Activated CD4-positive, CD25-positive, alpha-beta regulatory T cell treated with anti-CD3 and anti-CD28 coated beads, Interleukin-2, amount 50 U/mL, for 72 hours (primary cell): ENCODE measurements at places on chromosomes 6 and 20.

GRCh38 chr6:16563628-16564240 lies 197.5 kb downstream of the ATXN1 start:
- DNase-seq = no peak

DNA sequence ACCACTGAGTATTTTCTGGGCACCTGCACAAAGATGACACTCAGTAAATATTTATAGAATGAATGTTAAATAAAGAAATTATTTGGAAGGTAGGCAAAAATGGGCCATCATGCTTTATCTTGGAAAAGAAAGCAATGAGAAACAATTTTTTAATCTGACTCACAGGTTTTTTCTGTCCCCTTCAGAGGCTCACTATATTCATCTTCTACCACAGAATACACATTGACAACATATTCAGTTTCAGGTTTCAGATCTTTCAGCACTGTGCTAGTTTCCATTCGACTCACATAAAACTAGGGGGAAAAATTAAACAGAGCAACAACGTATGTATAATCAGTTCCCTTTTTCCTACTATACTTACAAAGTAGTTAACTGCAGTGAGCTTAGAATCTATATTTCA lies 58.3 kb downstream of the COL12A1 start:
- no peak for DNase-seq

GRCh38 chr6:127124680-127125079 lies 6.2 kb downstream of the RSPO3 start:
- no peak for DNase-seq

- no peak for DNase-seq
Observed at GRCh38 chr6:121630716-121631115, 195.3 kb downstream of the GJA1 start.

DNA sequence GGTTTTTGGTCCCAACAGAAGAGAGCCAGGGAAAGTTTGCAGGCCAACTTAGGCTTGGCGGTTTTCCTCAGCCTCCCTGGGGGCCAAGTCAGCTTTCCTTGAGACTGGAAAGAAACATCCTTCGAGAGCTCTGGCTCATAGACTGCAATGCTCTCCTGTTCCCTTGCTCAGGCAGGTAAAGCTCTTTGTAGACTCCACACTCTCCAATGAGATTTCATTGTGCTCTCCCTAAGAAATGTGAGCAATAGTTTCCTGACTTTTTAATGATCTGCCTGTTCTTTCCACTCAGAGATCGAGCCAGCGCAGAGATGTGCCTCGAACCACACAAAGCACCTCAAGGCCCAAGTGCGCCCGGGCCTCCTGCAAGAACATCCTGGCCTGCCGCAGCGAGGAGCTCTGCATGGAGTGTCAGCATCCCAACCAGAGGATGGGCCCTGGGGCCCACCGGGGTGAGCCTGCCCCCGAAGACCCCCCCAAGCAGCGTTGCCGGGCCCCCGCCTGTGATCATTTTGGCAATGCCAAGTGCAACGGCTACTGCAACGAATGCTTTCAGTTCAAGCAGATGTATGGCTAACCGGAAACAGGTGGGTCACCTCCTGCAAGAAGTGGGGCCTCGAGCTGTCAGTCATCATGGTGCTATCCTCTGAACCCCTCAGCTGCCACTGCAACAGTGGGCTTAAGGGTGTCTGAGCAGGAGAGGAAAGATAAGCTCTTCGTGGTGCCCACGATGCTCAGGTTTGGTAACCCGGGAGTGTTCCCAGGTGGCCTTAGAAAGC lies 13.9 kb downstream of the TNFAIP3 start:
- no peak for DNase-seq

GRCh38 chr20:41306061-41306727 lies 11.3 kb downstream of the ZHX3 start:
- no peak for DNase-seq

DNA sequence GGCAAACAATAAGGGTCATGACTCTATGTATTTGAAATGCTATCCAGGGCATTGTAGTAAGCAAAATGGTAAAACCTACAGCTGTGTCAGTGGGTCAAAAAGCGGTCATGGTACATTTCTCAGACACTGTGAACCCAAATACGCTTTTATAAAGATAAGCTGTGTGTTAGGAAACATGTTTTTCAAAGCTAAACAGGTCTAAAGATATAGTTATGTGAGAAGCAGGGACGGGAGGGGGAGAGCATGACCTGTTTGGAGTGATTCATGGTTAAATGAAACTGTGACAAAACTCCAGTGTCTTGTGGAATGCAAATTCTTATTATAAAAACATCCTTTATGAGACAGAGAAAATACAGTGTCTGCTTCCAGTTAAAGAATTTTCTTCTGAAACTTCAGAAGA lies 205.4 kb upstream of the BMP2 start:
- no peak for DNase-seq

DNA sequence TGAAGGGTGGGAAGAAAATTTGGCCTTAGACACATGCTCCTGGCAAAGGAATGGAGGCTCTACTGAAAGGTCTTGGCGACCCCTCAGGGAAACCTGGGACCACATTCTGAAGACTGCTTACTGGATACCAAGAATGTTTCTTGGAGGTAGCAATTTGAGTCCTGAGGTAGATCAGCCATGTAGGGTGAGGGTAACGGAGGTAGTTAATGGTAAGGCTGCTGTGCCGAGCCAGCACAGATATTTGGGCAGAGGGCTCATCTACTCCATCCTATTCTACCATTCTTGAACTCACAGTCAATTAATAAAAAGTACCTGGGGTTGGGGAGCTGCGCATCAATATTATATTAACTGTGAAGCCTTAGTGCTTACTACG lies 401 bp upstream of the PHF3 start:
- DNase-seq = no peak

GRCh38 chr6:138485586-138486248 lies 13.6 kb downstream of the NHSL1 start:
- no peak for DNase-seq

DNA sequence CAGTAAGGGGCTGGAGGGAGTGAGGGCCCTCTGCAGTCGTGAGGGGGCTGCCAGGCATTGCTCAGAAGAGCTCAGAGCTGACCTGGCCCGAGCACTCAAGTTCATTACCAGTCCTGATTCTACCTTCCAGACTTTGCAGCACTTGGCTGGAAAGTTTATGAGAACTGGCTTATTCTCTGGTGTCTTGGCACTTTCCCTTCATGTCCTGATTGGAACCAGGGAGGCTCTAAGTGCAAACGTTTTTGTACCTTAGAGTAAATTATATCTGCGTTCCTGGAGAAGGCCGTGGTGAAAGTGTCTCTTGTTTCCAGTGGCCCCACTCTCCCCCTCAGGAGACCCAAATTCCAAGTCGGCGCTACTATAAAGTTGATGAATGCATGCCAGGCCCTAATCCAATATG lies 402.3 kb downstream of the CDC5L start:
- DNase-seq = no peak

- no peak for DNase-seq
Observed at GRCh38 chr6:83417880-83418663, 12.8 kb downstream of the ME1 start.

- no peak for DNase-seq
Observed at GRCh38 chr6:137701942-137702341, 165.1 kb upstream of the TNFAIP3 start.

DNA sequence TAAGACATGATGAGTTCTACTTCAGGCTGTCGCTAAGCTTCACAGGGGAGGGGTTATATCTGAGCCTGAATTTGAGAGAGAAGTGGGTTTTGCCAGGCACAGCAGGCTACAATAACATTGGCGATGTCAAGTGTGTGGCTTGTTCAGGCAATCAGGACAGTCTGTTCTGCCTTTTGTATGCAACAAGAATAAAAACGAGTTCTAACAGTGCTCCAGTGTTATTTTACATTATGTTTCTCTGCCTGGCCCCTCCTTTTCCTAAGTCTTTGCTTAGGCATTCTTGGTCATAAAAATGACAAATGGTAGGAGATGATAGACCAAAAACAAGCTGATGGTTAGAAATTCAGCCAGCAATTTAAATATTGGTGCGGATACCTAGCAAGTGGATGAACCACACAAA lies 26.8 kb downstream of the PAQR8 start:
- DNase-seq = no peak

DNA sequence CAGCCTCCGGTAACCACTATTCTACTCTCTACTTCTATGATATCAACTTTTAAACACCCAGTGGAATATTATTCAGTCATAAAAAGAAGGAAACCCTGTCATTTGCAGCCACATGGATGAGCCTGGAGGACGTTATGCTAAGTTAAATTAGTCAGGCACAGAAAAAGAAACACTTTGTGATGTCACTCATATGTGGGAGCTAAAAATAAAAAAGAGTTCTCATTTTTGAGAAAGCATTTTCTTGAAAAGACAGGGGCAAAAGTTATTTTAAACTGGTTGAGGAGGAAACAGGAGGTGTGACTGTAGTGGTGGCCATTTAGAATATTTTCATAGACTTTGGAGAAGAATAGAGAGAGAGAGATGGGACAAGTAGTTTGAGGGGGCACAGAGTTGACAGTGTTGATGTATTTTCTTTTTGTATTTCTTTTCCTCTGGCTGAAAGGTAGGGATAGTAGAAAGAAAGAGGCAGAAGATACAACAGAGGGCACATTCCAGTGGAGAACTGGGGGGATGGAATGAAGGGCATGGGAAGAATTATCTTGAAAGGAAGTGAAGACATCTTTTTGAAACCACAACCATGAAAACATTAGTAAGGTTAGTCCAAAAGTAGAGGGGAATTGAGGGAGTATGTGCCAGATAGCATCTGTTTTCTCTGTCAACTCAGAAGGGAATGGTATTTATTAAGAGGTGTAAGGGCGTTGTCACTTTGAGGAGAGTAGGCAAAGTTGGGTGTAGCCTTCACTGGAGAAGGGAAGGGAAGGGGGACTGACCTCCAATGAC lies 181.3 kb upstream of the GMDS start:
- no peak for DNase-seq

DNA sequence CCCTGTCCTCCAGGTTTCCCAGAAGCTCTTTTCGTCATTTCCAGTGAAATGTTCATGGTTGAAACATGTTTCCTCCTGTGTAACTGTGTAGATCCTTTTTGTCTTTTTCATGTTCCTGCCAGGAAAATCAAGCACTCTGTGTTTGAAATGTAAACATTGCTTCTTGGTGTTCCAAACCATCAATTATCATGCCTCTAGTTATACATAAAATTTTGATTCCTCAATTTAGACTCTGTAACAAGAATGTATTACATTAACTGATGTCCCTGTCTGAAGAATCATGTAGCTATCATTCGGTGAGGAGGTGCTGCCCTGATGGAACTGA lies 546.3 kb upstream of the CITED2 start:
- no peak for DNase-seq

GRCh38 chr6:164195278-164195941 lies 780.9 kb downstream of the QKI start:
- DNase-seq = no peak

DNA sequence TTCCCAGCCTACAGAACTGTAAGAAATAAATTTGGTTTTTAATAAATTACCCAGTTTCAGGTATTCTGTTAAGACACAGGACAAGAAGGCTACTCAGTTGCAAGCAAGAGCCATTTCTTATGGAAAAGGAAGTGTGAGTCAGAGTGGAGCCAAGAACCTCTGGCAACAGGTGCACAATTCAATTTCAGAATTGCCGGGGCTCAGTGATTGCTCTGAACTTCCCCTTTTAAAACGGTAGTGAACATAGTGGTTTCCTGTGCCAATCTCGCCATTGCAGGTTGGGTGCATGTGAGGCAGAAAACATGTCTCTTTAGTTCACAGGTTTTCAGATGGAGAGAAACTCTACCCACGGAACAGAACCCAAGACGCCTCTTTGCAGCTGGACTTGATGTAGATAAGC lies 16.4 kb downstream of the PIGT start:
- no peak for DNase-seq

GRCh38 chr20:32490942-32491763 lies 94.0 kb downstream of the NOL4L start:
- DNase-seq = no peak

GRCh38 chr6:137665342-137665934 lies 171.2 kb upstream of the OLIG3 start:
- no peak for DNase-seq

DNA sequence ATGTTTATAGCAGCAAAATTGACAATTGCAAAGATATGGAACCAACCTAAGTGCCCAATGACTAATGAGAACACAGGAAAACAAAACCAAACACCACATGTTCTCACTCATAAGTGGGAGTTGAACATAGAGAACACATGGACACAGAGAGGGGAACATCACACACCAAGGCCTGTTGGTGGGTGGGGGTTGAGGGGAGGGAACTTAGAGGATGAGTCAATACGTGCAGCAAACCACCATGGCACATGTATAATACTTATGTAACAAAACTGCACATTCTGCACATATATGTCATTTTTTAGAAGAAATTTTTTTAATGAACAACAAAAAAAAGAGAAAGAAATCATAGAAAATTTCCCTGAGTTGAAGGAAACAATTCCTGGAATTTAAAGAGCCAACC lies 3.9 kb downstream of the EPM2A start:
- DNase-seq = no peak

DNA sequence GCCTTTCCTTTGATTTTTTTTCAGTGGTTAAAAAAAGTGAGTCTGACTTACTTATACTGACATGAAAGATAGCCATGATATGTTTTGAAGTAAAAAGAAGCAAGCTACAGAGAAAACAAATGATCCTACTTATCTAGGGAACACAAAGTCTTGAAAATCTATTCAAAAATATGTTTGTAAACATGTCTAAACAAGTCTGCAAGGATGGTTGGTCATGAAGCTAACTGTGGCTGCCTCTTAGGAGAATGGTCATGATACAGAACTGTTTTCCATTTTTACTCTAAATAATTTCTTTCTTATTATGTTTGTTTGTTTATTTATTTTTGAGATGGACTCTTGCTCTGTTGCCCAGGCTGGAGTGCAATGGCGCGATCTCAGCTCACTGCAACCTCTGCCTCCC lies 21.5 kb downstream of the FERMT1 start:
- no peak for DNase-seq

GRCh38 chr20:37922016-37922415 lies 19.1 kb downstream of the VSTM2L start:
- no peak for DNase-seq

GRCh38 chr6:168247443-168248147 lies 72.0 kb downstream of the DACT2 start:
- DNase-seq = no peak

DNA sequence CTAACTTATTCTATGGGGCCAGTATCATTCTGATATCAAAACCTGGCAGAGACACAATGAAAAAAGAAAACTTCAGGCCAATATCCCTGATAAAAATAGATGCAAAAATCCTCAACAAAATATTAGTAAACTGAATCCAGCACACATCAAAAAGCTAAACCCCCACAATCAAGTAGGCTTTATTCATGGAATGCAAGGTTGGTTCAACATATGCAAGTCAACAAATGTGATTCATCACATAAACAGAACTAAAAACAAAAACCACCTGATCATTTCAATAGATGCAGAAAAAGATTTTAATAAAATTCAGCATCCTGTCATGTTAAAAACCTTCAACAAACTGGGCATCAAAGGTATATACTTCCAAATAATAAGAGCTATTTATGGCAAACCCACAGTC lies 133.9 kb upstream of the SSTR4 start:
- DNase-seq = no peak

DNA sequence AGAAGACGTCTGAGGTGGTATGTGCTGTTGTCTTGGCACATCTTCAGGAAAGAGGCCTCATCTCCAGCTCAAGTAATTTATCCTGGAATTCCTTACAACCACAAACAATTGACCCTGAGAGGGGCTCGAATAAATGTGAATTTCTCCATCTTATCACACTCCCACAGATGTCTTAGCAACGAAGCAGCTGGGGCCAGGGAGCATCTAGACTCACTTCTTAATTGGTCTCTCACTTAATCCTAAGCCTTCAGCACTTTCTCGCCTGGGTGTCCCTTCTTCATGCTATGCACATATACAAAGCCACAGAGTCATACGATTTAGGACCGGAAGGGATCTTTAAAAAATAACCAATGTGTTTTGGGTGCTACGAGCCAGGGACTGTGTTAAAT lies 27.1 kb downstream of the PCK1 start:
- no peak for DNase-seq

GRCh38 chr6:18389479-18389878 lies 2.3 kb downstream of the RNF144B start:
- DNase-seq = no peak
